ENCODE measurements at places on chromosomes 1 and 21.
A peak's percentile ranks its signal among the peaks of the same experiment; 100 is the strongest.

- no peak for DNase-seq
These were observed 2.2 kb downstream of the FASLG start for GRCh38 chr1:172661107-172661506.

GRCh38 chr1:116111524-116112021 lies 374 bp downstream of the MAB21L3 start:
- DNase-seq = no peak

GRCh38 chr1:1759456-1760344 lies 18.6 kb downstream of the NADK start:
- peak; percentile 46 for DNase-seq

- no peak for DNase-seq
These were observed 49.8 kb upstream of the MTF2 start for GRCh38 chr1:93029317-93029716.

DNA sequence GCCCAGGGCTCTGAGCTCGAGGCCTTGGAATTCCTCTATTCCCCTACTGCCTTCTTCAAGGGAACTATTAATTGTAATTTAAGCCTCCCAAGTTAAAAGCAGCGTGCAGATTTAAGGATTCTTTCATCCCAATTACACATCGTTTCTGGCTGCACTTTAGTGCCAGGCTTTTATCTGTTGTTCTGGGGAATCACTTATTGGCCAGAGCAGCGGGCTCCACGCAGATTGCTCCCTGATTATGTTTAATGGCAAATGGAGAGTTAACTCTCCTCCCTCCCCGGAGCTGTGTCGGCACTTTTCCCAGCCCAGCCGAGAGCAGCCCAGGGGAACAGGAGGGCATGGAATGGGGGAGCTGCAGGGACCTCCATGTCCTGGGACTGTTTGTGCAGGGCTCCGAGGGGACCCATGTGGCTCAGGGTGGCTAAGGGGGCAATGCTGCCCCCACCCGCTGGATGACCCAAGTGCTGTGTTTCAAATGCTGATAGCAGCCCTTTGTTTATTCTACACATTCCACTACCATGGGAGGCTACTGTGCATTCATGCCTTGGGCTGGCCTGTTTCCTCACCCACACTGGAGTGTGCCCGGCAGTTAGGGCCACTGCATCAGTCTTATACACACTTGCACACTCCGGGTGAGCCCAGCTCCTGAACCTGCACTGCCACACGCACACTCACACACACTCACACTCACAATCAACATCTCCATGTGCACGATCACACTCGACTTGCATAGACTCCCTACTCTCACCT lies 93.3 kb upstream of the POU3F1 start:
- DNase-seq = peak; percentile 68

DNA sequence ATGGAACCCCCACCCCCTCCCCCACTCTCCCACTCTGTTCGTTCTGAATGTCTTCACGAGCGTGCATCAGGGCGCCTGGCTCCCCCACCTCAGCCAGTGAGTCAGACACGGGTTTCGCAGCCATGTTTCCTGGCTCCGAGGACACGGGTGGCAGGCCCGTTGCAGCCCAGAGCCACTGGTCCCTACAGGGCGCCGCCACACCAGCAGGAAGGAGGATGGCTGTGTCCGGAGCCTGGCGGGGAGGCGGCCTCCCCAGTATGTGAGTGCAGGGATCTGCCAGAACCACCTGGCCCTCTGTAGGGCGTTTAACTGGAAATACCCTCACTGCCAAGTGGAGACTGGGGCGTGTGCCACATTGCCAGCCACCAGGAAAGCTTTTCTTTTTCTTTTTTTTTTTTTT lies 18.5 kb downstream of the CSTB start:
- no peak for DNase-seq

DNA sequence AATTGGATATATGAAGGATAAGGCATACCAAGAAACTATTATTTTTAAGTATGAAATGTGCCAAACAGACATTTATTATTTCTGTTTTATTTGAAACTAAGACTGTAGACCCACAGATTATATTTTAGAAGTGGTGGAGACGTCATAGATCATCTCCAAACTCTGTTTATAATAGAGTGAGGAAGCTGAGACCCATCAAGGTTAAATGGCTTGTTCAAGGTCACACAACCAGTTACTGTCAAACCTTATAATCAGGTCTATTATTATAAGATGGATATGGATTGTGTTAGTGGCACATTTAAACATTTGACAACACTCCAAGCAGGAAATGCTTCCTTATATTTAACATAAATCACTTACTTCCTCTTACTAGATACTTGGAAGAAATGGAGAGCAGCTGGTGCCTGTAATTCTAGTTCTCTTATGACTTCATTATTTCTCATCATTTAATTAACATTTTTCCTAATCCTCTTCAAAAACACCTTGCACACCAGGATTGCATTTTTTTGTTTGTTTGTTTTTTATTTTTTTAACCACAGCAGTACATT lies 117.0 kb downstream of the NEK7 start:
- no peak for DNase-seq

GRCh38 chr1:199551967-199552565 lies 475.4 kb upstream of the NR5A2 start:
- peak; percentile 6 for DNase-seq

GRCh38 chr1:94783342-94784189 lies 36.6 kb upstream of the SLC44A3 start:
- DNase-seq = no peak

DNA sequence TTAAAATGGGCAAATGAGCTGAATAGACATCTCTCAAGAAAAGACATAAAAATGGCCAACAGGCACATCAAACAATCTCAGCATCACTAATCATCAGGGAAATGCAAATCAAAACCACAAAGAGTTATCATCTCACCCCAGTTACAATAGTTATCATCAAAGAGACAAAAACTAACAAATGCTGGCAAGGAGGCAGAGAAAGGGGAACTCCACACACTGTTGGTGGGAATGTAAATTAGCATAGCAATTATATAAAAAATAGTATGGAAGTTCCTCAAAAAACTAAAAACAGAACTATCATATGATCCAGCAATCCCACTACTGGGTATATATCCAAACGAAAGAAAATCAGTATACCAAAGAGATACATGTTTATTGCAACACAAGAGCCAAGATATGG lies 68.7 kb downstream of the DENND1B start:
- no peak for DNase-seq

- no peak for DNase-seq
These were observed 17.7 kb downstream of the MTF1 start for GRCh38 chr1:37841652-37842051.

DNA sequence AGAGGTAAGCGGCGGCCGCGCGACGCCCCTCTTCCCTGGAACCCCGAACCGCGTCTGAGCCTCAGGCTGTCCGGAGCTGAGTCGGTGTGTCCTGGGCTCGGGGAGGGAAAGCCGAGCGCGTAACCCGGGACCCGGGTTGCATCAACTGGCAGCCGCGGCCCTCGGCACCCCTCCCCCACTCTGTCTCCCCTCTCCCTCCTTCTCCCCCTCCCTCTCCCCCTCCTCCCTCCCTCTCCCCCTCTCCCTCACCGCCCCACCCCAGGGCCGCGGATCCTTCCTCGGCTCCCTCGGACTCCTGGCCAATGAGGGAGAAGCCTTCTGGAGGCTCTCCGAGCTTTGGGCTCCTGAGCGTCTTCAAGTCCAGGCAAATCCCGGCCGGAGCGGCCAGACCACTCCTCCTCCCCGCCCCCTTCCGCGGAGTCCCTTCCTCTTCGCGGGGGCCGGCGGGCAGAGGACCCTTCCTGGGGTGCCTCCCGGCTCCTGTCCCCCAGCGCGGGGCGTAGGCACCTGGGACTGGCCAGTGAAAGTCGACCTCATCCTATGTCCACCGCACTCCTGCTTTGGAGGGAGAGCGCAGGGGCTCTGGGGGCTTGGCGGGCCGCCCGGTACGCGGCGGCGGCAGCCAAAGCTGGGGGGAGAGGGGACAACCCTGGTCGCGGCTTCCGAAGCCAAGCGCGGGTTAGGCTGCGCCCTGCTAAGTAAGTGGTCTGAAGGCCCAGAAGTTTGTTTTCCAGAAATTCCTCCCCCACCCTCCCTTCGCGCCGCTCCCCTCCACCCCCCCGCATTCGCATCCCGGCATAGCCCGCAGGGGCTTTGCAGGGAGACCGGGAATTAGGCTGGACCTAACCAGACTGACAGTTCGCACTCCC lies 850 bp downstream of the SESN2 start:
- DNase-seq = peak; percentile 90

DNA sequence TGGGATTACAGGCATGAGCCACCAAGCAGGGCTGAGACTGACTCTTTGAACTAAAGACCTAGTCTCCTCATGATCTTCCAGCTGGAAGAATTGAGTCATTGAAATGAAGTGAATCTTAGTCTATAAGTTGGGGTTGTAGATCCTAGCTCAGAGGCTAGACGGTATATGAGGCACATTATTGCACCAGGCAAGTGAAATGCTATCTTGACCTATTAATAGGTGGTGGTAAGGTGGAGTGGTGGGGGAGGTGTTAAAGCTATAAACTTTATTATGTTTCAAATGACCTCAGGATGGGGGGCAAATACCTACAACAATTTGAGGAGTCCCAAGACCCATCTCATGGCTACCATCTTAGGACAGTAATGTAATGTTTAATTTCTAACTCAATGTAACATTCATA lies 36.8 kb upstream of the SLC16A1 start:
- DNase-seq = no peak

GRCh38 chr1:236870721-236871120 lies 75.6 kb downstream of the MTR start:
- no peak for DNase-seq

DNA sequence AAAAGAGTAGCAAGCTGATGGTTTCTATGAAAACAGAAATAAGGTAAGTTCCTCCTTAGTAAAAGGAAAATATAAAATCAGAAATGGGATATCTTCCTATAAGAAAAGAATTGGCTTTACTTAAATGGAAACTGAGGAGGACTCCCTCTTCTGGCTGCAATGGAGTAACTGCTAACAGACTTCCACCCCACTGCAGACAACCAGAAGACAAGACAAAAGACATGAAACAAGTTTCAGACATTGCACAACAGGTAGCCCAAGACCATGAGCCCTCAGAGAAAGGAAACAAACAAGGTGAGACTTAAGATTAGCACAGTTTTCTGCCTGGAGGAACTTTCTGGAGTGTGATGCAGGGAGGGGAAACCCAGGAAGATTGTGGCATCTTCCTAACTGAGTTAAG lies 17.0 kb upstream of the OLFML2B start:
- DNase-seq = peak; percentile 36

DNA sequence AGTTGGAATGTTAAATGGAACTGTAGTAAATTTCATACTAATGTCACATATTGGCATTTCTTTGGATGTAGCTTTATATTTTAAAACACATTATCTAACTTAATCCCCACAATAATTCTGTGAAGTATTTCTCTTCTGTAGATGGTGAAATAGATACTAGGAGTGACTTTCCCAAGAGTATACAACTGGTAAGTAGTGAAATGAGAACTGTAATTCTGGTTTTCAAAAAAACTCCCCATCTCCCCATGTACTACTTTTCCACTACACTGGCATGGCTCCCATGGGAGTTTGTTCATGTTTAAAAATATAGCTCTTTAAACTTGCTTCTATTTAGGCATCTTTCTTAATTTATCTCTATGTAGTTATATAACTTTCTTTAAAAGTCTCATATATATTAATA lies 10.2 kb downstream of the CHML start:
- DNase-seq = no peak

- peak; percentile 51 for DNase-seq
These were observed 3.8 kb downstream of the LCA5L start for GRCh38 chr21:39441502-39442475.

- no peak for DNase-seq
These were observed 61.8 kb upstream of the TTLL7 start for GRCh38 chr1:84060781-84061180.

- DNase-seq = no peak
These were observed 61.9 kb downstream of the PTPRU start for GRCh38 chr1:29298246-29298645.

DNA sequence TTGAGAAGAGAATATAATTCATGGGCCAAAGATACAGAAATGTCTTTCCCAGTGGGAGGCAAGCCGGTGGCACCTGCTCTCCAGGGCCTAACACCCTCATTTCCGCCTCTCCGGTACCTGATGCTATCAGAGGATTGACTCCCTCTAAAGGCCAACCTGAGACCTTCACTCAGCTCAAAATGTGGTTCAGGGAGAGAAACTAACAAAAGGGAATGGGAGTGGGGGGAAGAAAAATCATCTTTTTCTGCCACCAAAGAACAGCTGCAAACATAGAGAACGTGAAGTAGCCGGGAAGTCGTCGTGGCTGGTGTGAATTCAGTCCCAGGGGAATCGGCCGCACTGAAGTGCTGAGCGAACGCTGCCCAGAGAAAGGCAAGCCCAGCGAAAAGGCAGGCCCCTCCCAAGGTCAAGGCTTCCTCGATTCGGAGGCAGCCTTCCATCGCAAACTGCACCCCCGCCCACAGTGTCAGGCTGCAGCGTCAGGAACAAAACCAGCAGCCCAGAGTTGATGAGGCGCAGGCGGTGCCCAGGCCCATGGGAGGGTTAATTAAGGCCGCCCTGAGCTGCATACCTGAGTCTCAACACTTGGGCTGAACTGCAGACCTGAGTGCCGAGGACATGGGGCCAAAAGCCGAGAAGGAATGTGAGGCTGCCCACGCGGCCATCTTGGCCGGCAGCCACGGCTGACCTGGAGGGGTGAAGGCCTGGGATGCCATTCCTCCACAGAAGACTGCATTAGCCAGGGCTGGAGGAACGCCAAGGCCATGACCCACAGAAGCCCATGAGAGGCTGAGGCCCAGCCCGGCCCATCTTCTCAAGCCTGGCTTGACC lies 160.2 kb downstream of the PSMG1 start:
- peak; percentile 84 for DNase-seq

DNA sequence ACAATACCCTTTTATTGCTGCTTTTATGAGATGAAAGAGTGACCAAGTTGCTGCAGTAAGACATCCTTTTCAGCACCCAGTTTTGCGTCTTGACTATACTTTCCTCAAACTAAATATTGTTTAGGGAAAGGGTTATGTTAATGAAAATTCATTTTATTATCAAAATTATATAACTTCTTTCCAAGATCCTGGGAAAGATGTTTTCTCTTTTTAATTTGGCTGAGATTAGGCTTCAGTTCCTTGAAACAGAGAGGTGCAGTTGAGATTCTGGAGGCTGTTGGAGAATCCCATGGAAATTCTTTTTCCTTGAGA lies 91.6 kb upstream of the KCNA3 start:
- no peak for DNase-seq
